Activated naive CD4-positive, alpha-beta T cell treated with anti-CD3 and anti-CD28 coated beads, Interleukin-2, amount 50 U/mL, for 72 hours (primary cell): ENCODE measurements at places on chromosomes 4 and X. TPM values are rescaled to one million over a fixed set of nuclear protein-coding genes. Genes with fewer than 3 reads are reported as not detected.

Gene SPANXN4
- not detected for total RNA-seq

GRCh38 chrX:41300758-41301437 is 33.1 kb upstream of the DDX3X start:
- DNase-seq: no peak

Gene TMEM154
- total RNA-seq: 13.4 TPM

GRCh38 chr4:93834249-93835066 is 5.9 kb downstream of the ATOH1 start:
- DNase-seq: no peak

GRCh38 chr4:163404580-163404979 is 60.9 kb downstream of the NPY5R start:
- DNase-seq: no peak

Gene ERAS
- 0.31 TPM for total RNA-seq

- DNase-seq: no peak
Measured at GRCh38 chrX:7746856-7747255, 96.1 kb upstream of the VCX start.

GRCh38 chrX:50375481-50376267 is 95.0 kb downstream of the DGKK start:
- DNase-seq: no peak

GRCh38 chr4:107791902-107792301 is 32.8 kb upstream of the SGMS2 start:
- no peak for DNase-seq

DNA sequence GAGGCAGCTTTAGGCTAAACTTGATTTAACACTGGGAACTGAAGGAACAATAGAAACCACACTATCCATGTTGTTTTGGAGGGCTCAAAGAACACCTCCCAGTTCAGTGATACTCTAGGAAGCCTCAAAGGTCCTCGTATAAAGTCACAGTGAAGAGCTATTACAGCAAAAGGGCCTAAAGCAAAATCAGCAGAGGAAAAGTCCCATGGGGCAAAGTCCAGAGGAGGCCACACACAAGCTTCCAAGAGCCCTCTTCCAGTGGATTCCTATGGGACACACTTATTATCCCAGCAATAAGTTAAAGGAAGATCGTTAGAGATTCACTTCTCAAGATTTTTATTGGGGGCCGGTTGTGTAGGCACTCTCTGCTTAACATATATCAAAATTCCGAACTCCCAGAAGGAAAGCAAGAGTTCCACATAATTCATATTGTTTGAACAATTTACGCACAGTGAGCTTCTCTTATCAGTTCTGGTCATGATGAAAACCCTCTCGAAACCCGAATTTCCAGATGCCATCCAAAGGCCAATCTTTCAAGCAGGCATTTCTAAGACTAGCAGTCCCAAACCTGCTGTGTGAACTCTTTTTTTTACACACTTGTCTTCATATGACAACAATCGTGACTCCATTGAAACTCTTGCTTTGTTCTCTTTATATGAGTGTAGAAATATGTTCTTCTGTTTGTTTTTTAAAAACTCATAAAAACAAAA is 53.7 kb downstream of the ANXA5 start:
- no peak for DNase-seq

- no peak for DNase-seq
Measured at GRCh38 chr4:138555108-138555507, 313.0 kb upstream of the SLC7A11 start.

Gene USP27X
- total RNA-seq: 1.2 TPM

GRCh38 chrX:153968255-153968654 is 3.4 kb downstream of the HCFC1 start:
- DNase-seq: no peak

Gene ADH6
- not detected for total RNA-seq

Gene C4orf36
- total RNA-seq: not detected

DNA sequence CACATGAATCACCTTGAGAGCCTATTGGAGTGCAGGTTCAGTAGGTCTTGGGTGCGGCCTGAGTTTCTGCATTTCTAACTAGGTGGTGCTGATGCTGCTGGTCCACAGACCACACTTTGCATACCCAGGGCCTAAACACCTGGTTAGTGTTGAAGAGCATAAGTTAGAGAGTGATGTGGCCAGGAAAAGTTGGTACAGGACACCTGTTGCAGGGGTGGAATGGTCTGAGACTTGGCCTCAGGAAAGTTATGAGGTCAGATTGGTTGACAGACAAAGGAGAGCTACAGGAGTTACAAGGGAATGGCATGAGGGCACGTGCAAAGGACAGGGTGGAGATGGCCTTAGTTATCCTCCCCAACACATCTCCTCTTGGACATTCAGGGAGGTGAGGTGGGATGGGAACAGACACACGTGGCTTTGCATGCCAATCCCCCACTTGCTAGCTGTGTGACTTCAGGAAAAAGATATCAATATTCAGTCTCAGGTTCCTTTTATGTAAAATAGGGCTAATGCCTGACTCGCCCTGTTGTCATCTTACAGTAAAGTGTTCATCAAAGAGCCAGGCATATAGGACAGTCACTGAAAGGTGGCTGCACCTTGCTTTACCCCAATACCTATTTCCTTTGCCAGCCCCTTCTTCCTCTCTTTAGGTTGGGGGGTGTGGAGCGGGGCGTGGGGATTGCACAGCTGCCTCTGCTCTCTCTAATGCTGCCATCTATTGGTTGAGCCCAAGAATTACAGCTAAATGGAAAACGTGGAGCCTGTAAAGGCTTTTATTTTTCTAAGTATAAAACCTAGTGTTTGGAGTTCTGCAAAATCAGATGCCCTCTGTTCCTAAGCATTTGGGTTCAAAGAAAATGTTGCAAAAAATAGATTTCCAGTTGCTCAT is 47.5 kb downstream of the ATG4A start:
- DNase-seq: no peak

GRCh38 chrX:72230290-72230689 is 8.5 kb downstream of the ERCC6L start:
- DNase-seq: no peak

Gene ANK2
- total RNA-seq: 1.0 TPM

Gene FNIP2
- 15.5 TPM for total RNA-seq

- no peak for DNase-seq
Measured at GRCh38 chr4:914531-914930, 17.6 kb downstream of the GAK start.

DNA sequence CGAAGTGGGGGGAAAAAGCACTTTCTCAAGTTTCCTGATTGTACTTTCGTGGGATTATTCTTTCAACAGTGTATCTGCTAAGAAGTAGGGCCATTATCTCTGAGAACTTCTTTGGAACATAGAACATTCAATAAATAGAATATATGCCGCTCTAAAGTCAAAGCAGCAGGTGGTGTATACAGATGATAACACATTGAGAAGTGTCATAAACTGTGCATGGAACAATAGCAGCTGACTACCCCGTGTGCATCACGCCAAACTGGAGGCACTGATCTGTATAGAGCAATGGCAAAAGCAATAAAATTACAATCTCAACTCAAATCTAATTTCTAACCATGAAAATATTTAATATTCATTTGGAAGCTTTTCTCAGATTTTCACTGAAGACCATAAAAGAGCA is 175.3 kb downstream of the DCTD start:
- DNase-seq: no peak

Gene PPP4R3C
- total RNA-seq: not detected

GRCh38 chr4:48939785-48940184 is 33.2 kb upstream of the OCIAD2 start:
- no peak for DNase-seq

DNA sequence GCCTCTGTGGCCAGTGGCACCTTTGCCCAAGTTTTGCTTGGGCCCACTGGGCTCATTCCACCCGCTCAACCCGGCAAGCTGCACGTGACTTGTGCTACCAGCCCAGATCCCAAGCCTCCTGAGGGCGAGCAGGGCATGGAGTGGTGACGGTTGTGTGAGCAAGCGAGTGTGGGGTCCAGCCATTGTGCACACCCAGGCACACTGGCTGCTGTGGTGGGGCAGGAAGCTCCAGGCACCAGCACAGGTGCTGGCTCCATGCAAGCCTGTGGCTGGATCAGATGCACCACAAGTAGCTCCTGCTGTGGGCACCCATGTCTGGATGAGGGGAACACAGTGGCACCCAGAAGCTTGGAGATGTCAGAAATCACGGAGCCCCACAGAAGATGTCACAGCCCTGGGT is 557.0 kb upstream of the GNPDA2 start:
- DNase-seq: no peak

Gene OPN1MW3
- total RNA-seq: not detected

DNA sequence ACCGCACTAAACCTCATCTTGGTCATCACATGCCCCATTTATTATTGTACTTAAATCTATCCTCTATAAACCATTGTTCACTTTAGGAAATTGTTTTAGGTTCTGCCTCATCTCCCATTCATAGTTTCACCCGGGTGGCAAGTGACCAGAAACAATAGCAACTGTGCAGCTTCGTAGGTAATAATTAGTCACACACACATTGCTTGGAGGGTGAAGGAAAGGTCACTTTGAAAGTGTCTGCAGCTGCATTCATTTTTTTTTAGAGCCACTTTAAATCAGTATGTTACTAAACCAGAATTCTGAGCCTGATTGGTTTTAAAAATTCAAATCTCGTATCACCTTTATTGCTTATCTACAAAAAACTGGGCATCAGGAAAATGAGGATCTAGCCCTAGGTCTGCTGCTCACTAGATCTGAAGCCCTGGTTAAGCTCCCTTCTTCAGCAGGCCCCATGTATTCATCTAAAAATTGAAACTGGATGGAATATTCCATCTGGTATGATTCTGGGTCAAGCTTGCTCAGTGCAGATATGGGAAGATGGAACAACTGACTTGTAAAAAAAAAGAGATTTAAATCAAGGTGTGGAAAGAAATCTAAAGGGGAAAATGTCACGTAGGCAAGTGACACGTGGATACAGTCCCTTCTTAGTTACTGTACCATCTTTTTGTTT is 62.4 kb downstream of the LIMCH1 start:
- DNase-seq: no peak

DNA sequence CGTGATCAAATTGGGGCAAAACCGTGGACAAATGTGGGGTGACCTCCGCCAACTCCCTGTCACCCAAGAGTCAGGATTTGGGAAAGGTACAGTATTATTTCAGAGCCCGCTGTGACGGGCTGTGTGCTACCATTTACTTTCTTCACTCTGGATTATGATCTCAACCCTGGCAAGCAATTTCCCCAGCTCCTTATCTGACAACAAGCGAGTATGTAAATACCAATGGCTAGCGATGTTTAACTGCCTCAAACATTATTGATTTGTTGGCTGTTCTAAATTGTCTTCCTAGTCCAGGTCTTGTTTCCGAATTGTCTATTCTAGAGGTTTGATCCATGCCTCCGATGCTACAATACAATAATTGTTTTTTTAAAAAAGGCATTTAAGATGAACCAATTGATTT is 17.7 kb upstream of the PITX2 start:
- DNase-seq: no peak

- DNase-seq: no peak
Measured at GRCh38 chrX:44435047-44435446, 91.6 kb upstream of the EFHC2 start.

GRCh38 chr4:148782284-148782683 is 340.1 kb upstream of the NR3C2 start:
- DNase-seq: no peak

- peak; percentile 44 for DNase-seq
Measured at GRCh38 chr4:24583451-24584210, 723 bp downstream of the DHX15 start.

Gene LONRF3
- total RNA-seq: 5.1 TPM

DNA sequence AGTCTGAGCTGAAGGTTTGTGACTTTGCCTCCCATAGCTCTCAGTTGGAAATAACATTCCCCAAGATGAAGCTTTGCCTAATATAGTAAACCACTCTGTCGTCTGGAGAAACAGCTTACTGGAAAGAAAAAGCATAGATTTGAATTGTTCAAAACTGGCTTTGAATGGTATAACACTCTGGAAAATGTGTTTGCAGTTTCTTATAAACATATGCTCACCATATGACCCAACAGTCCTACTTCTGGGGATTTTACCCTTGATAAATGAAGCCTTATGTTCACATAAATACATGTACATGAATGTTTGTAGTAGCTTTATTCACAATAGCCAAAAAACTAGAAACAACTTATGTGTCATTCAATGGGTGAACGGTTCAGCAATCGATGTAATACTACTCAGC is 10.2 kb downstream of the VEGFD start:
- DNase-seq: no peak

DNA sequence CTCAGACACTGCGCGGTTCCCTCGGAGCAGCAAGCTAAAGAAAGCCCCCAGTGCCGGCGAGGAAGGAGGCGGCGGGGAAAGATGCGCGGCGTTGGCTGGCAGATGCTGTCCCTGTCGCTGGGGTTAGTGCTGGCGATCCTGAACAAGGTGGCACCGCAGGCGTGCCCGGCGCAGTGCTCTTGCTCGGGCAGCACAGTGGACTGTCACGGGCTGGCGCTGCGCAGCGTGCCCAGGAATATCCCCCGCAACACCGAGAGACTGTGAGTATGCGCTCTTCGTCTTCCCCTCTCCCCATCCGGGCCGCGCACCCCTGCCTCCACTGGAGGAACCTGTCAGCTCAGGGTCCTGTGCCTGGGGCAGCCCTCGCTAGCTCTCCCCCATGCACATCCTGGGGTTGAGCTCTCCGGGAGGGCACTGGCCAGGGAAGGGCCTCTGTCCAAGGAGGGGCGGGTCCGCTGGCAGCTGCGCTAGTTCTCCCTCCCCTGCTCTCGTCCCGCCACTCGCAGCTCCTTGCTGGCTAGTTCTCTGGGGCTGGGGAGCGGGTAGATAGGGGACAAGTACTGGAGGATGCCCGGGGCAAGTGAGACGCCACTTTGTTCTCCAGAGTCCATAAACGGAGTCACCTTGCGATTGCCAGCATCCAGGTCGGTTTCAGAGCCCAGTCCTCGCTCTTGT is 2.2 kb downstream of the SLIT2 start:
- DNase-seq: peak; percentile 41

- no peak for DNase-seq
Measured at GRCh38 chr4:17329046-17329445, 182.8 kb downstream of the QDPR start.

DNA sequence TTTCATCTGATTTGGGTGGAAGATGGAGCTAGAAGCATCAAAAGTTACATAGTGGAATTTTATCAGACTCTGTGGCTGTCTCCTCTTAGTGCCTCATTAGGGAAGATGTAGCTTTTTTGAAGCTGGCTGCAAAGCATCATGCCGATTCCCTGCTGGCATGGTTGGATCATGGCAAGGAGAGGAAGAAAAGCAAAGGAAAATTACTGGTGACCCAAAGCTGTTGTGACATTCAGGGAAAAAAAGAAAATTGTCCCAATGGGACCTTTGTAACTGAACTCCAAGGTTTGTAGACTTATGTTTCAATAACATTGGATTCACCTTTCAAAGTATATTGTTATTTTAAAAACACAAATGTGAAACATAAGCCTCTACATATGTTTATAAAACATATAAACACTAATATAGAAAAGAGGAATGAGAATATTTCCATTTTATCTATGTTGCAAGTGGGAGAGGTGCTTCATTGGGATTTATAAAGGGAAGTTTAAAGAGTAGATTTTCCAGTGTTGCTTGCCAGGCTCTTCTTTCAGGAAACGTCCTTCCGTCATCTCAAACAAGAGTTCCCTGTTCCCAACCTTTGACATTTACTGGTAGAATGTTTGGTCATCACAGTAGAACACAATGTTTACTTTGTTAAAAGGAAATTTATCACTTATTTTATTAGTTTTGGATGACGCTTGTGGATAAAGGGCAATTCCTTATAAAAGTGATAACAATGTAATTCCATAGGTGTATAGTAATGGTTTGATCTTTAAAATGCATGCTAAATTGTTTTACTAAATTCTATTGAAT is 190.1 kb upstream of the GPRIN3 start:
- no peak for DNase-seq

Gene NXF2
- total RNA-seq: not detected
